ENCODE measurements at places on chromosomes 4 and X.

DNA sequence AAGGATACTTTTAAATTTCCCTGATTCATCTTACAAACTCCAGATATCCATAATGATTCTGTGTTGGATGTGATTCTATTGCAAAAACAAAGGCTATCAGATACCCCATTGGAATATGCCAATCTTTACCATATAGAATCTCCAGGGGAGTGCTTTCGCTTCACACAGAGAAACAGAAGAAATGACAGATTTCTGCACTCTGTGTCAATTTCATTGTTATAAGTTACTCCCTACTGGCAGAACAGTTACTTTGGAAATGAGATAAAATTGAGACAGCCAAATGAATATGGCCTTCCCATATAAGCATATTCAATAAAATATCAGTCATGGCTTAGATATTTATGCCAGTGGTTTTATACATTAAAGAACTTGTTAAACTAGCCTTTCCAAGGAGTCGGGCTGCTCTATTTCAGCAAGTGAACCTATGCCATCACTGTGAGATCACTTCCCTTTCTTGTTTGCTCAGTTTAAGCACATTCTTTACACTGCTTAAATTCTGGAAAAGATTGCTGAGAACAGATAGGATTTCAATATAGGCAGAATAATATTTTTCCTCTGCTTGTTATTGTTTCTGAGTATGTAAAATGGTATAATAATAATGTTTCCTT, 127.5 kb upstream of the ANXA10 start:
- DNase-seq: no peak

- DNase-seq: no peak
Measured at GRCh38 chr4:108346818-108347210, 178.1 kb upstream of the LEF1 start.

DNA sequence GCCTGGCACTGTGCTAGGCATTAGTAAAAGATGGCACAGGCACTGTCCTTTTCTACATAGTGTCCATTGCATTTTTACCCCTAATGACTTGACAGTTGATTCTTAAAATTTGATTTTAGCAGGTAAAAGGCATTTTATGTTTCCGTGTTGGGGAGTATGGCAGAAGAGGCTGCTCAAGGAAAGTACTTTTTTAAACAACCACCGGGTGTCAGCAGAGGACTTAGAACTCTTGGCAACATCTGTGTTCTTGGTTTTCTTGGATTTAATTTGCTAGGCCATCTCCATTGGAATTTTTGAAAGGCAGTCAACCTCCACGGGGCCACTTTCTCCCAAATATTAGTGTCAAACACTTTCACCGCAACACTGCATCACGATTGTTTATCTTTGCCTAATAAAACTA, 102.9 kb downstream of the TSPAN7 start:
- DNase-seq: peak; percentile 18

DNA sequence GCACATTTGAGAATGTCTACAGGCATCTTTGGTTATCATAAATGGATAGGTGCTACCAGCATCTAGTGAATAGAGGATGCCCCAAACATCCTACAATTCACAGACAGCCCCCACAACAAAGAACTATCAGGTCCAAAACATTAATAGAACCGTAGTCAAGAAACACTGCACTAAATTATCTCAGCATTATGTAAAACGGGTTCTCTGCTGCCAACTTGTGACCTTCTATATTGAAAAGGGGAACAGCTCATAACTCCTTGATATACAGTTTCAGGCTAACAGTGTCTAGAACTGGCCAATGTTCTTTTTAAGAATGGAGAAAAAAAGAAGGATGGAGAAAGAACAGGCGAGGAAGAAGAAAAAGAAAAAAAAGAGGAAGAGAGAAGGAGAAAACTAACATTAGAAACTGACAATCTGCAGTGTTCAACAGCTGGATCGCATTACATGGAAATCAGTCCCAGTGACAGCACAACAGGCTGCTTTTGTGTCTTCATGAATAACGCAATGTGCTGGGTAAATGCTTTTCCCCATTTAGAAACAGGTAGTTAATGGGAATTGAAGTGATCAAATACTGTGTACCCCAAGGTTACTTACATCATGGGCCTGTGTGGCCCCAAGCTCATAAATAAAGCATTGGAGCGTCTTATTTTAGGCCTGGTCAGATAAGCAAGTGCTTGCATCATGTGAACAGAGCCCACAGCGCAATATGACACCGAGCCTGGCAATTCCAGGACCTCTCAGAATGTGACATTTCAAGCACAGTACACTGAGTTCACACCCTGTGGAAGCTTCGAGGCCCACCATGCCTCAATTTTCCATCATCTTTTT, 339.5 kb downstream of the DHX15 start:
- DNase-seq: no peak

DNA sequence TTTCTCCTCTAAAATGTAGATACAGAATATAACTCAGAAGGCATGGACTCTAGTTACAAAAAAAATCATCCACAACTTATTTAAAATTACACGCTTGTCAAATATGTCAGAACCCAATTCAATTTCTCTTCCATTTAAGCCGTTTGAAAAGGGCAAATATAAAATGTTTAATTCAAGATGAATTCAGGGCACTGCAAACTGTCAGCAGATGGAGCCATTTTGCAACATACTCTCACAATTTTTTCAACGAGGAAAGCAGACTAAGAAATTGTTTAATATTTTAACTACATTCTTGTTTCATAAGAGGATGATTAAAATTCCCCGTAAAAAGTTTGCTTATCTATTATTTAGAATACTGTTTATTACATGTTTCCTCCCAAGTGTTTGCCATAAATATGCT, 321.3 kb upstream of the CPXCR1 start:
- DNase-seq: no peak

All from iPS-NIHi11 (cell line).